ENCODE measurements at places on chromosomes 5 and 9.

DNA sequence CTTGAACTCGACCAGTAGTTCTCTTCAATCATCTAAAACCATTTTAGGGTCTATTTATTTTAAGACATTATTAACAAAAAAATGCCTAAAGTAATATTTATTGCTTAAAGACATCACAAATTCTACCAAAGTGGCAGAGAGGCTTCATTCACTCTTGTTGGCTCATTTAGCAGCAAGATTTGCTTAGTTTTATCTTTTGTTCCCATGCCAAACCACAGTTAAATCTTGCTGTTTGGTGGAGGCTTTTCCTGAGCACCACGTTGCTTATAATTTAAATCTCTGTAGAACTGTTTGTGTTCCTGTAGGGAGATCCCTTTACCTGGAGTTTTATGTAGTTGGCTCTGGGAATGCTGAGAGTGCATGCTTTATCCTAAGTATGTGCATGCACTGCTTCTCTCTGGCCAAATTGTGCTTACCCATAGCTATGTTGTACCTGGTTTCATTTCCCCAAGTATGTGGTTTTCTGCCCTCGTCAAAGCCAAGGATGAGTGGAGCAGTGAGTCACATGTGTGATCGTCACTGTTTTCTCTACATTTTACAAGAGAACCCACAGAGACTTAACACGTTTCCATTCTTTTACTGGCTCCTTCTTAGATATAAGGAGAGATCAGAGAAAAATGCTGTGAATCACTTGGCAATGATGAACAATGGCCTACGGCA lies 42.1 kb upstream of the MAST4 start:
- DNase-seq = no peak

- no peak for DNase-seq
Measured at GRCh38 chr5:167633114-167633513, 658.3 kb upstream of the WWC1 start.

- DNase-seq = no peak
Measured at GRCh38 chr9:21461377-21461776, 20.7 kb downstream of the IFNE start.

GRCh38 chr9:35226651-35227050 lies 64.8 kb downstream of the UNC13B start:
- no peak for DNase-seq

GRCh38 chr5:1374679-1375055 lies 29.8 kb upstream of the CLPTM1L start:
- DNase-seq = no peak

- no peak for DNase-seq
Measured at GRCh38 chr5:160427607-160428006, 6.0 kb downstream of the PTTG1 start.

DNA sequence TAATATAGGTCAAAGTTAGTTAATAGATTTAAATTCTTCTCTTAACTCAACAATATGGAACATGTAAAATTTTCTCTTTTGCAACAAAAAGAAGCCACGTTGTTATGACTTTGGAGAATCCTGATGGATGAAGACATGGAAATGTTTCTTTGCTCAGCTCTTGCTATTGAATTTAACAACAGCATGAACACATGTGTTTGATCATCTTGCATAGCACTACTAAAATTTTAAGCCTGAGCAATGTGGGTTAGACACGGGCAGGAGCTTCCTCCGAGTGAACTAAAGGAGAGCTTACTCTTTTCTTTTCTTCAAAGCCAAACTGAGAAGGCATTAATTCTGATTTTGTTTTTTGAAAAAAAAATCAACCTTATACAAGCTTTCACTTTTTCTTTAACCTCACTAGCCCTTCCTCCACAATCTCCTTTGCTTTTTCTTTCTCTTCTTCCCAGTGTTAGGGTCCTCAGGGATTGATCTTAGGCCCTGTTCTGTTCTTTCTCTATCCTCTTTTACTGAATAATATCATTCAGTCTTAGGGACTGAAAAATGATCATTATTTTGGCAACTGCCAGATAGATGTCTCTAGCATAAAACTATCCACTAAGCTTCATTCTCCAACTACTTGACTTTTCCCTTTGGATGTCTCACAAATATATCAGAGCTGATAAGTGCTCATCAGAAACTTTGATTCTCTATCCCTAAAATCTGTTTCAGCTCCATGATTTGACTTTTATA lies 36.9 kb downstream of the ADAMTS19 start:
- DNase-seq = no peak

DNA sequence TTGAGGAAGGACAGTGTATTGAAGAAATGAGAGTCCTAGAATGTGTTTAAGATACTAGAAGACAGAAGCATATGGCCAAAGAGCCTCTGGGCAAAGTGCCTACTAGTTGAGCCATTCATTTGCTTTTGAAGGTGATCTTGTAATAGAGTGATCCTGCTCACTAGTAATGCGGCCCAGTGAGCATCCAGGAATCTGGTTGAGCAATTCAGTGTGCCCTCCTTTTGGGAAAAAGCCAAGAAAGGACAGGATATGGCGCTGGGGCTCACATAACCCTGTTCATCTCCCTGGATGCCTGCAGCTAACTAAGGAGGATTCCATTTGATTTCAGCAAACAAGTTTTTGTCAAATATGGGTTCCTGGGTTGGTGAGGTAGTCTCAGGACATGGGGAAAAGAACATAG lies 16.3 kb downstream of the ADAM19 start:
- no peak for DNase-seq

GRCh38 chr9:129736334-129736733 lies 16.5 kb downstream of the PTGES start:
- no peak for DNase-seq

GRCh38 chr9:14361074-14361473 lies 47.1 kb upstream of the NFIB start:
- DNase-seq = no peak

DNA sequence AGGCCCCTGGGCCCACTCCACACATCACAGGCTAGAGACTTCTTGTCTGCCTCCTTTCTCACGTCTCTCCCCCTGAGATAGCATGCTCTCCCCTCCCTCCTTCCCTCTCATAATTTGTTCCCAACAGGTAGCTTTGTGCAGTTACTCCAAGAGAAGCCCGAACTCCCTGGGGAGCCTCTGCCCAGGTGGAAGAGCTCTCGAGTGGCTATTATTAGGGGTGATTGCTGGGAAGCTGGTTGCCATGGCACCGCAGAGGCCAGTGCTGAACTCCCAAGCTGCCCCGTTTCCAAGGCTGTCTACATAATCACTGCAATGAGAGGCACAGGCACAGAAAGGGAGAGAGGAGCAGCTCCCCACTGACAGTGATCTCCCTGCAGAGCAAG lies 104.7 kb upstream of the GPR151 start:
- DNase-seq = no peak

GRCh38 chr9:126706698-126707053 lies 92.9 kb downstream of the LMX1B start:
- no peak for DNase-seq

- DNase-seq = no peak
Measured at GRCh38 chr5:67286006-67286405, 89.4 kb upstream of the CD180 start.

DNA sequence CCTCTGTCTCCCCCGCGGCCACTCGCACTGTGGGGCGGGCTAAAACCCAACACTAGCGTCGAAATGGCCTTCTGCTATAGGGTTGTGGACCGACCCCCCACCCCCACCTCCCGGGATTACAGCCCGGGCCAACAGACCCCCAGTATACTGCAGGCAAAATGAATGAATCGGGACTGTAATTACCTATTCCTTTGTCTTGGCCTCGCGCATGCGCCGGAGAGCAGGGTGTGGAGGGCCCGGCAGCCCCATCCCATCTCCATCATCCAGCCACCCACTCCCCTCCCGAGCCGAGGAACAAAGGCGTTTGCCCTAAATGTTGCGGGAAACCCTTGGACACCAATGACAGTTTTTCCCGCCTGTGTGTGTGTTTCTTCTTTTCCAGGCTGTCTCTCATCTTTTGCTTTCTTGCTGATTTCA lies 1.6 kb downstream of the BASP1 start:
- no peak for DNase-seq

- DNase-seq = no peak
Measured at GRCh38 chr9:80775530-80775929, 913.8 kb downstream of the TLE1 start.

GRCh38 chr5:175554296-175554695 lies 75.9 kb downstream of the SFXN1 start:
- DNase-seq = no peak

DNA sequence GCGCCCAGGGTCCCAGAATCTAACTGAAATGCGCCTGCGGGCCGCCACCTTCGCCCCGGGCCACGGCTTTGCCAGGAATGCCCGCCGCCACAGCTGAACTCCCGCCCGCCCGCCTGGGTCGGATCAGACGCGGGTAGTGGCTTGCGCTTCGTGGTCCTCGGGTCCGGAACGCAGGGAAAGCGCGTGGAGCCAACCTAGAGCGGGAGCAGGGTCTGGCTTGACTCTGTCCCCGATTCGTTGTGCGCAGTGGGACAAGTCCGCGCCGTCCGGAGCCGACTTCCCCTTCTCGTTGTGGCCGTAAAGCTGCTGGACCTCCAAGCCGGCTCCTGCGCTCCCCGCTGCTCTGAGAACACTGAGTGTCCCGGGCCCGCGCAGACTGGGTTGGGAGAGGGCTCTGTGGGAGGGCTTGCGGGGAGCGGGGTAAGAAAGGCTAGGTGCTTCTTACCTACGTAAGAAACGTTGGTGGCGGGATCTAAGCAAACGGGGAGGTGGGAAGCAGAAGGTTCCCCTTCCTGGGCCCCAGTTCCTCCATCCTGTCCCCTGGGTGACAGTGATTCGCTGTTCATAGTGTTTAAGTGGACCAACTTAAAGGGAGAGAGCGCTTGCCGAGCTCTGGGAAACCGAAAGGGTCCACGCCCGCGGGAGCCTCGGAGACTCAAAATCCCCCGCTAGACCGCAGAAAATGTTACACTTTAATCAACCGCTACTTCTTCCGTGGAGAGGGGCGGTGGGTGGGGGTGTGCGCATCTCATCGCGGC lies 4.4 kb upstream of the FOXE1 start:
- DNase-seq = no peak

DNA sequence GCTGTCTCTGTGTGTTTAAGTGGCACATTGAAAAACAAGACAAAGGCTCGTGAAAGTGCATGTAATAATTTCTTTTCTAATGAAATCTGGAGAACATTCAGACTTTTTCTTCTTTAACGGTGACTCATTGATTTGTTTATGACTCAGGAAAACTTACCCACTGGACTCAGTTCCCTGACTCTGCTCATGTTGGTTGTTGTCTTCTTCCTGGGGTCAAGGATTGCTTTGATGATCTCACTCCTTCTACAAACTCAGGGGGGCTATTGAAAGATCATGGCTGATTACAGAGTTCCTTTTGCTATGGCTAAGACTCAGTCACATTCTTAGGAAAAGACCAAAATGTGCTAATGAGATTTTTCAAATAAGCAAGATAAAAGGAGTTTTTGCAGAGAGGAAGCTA lies 141.1 kb upstream of the DAP start:
- no peak for DNase-seq

GRCh38 chr9:35164711-35165110 lies 2.9 kb downstream of the UNC13B start:
- no peak for DNase-seq

GRCh38 chr5:96721351-96721977 lies 59.3 kb downstream of the CAST start:
- no peak for DNase-seq

- no peak for DNase-seq
Measured at GRCh38 chr5:140287801-140288521, 14.9 kb downstream of the PFDN1 start.

GRCh38 chr5:168978015-168978414 lies 322.9 kb downstream of the SLIT3 start:
- no peak for DNase-seq

DNA sequence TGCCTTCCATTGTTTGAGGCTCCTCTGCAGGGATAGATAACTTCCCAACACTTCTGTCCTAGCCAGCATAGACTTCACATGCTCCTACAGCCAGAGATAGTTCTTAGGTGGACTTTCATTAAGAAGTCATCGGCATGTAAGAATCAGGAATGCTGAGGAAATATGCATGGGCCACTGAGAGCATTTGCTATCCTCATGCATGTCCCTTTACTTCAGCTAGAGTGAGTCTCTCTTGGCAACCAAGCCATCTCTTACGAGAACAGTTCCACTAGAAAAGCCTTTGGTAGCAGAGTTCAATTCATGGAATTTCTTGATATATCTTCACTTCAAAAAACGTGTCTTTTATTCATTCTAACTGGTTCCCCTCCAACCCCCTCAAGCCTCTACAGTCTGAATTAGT lies 202.4 kb downstream of the SMARCA2 start:
- DNase-seq = no peak

DNA sequence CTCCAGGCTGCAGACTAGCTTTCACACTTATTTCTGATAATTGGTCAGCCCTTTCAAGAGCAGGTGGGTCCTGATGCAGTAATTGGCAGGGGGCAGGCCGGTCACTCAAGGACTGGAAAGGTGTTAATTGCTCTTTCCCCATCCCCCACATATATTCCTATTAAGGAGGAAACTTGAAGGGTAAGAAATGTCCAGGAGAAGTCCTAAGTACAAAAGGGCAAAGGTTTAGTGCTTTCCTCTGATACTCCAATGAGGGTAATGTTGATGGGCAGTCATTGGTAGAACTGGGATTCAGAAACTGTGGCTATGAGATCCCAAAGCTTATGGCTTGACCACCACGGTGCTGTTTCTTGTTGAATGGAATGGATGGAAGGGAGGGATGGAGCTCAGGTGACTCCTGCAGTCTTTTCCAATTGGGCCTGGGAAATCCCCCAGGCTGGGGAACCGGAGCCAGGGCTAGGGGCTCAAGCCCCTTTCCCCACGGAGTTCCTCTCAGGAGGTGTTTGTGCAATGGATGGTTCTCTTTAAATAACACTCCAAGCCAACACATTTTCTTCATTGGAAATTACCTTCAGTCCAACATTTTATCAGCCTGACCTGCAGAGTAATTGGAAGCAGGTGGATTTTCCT lies 103.2 kb upstream of the ALDH1B1 start:
- no peak for DNase-seq

GRCh38 chr9:806285-807156 lies 35.0 kb upstream of the DMRT1 start:
- DNase-seq = no peak

GRCh38 chr5:61409568-61409967 lies 77.5 kb downstream of the ZSWIM6 start:
- no peak for DNase-seq

DNA sequence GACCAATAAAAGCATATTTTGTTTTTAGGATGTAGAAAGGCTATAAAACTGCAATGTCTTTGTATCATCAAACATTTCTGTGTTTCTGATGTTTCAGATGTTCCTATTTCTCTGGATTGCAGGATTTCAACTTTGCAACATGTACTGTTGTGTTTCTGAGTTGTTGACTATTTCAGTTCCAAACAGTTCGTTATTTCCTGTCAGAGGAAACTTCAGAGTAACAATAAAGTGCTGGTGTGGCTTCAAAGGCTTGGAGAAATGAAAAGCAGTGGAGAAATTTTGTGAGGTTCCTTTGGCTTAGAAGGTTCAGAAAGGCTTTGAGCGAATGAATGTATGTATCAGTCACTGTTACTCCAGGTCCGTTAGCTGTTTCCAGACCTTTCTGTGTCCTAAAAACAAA lies 17.2 kb downstream of the TJP2 start:
- DNase-seq = no peak

- no peak for DNase-seq
Measured at GRCh38 chr9:6739218-6739617, 18.6 kb upstream of the KDM4C start.
